Upper lobe of left lung (tissue), 6 donors: ENCODE measurements at places on chromosomes 3 and 15. TPM values are rescaled to one million over a fixed set of nuclear protein-coding genes. Genes with fewer than 3 reads are reported as not detected.

DNA sequence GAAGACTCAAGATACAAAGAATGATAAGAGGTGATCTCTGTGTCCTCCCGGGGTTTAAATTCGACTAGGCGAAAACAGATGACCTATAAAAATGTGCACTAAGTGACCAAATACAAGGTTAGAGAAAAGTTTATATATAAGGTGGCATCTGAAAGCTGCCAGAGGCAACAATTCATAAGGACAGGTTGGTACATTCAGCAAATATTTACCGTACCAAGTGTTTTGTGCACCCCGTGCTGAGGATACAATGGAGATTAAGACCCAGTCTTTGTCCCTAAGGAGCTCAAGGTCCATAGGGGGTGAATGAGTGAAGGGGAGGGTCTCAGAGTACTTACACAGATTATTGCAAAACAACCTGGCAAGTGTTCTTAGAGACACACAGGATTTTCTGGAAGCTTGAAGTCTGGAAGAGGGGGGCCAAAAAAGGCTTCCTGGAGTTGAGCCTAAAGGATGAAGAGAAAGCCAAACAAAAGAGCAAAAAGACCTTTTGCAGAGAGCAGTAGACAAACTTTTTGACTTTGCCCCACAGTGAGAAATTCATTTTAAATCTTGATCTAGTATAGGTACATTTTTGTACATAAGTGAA lies 71.4 kb upstream of the LRIG1 start:
- no peak overlapping the region for H3K4me3 ChIP-seq
- no peaks in the 10 kb centered on the region for H3K36me3 ChIP-seq
- no peak for DNase-seq
- H3K27me3 ChIP-seq = no peaks in the 10 kb centered on the region

DNA sequence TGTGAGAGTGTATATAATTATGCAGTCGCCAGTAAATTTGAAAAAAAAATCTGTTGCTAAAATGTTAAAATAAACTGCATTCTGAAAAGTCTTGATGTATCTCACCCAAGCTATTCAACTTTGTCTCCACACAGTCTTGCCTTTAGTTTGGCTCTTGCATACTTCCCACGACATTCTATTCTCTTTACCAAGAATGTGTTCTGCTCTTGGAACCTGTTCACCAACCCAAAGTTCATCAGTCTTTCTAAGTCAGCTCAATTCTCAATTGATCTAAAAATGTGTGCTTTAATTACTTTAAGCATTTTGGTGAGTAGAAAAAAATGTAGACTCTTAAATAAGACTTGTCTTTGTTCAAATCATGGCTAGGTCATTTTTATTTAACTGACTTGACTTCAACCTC lies 657.7 kb upstream of the TBL1XR1 start:
- no peaks in the 10 kb centered on the region for H3K4me1 ChIP-seq
- no peak overlapping the region for H3K27ac ChIP-seq
- H3K27me3 ChIP-seq = no peaks in the 10 kb centered on the region
- no peak overlapping the region for H3K4me3 ChIP-seq
- DNase-seq = no peak

- peaks cover 13% of the 10 kb centered on the region for H3K4me1 ChIP-seq
- no peaks in the 10 kb centered on the region for H3K27me3 ChIP-seq
- no peak overlapping the region for H3K27ac ChIP-seq
- DNase-seq = no peak
- H3K4me3 ChIP-seq = no peak overlapping the region
- H3K36me3 ChIP-seq = no peaks in the 10 kb centered on the region
Observed at GRCh38 chr15:99303907-99304306, 52.6 kb downstream of the LRRC28 start.

- no peak overlapping the region for H3K27ac ChIP-seq
- DNase-seq = no peak
- H3K4me1 ChIP-seq = no peaks in the 10 kb centered on the region
- no peaks in the 10 kb centered on the region for H3K36me3 ChIP-seq
- H3K27me3 ChIP-seq = no peaks in the 10 kb centered on the region
Observed at GRCh38 chr3:62805580-62806277, 69.5 kb downstream of the CADPS start.

GRCh38 chr15:45126535-45127158 lies 3.0 kb downstream of the DUOXA1 start:
- H3K4me3 ChIP-seq = no peak overlapping the region
- peaks cover 16% of the 10 kb centered on the region for H3K27me3 ChIP-seq
- H3K36me3 ChIP-seq = no peaks in the 10 kb centered on the region

GRCh38 chr15:51067510-51067909 lies 27.2 kb downstream of the TNFAIP8L3 start:
- no peak overlapping the region for H3K4me3 ChIP-seq
- H3K27ac ChIP-seq = no peak overlapping the region
- H3K36me3 ChIP-seq = no peaks in the 10 kb centered on the region
- no peaks in the 10 kb centered on the region for H3K4me1 ChIP-seq

GRCh38 chr15:52680761-52681160 lies 1.6 kb upstream of the ATOSA start:
- no peak overlapping the region for H3K27ac ChIP-seq
- DNase-seq = no peak
- H3K36me3 ChIP-seq = peaks cover 7% of the 10 kb centered on the region
- H3K4me1 ChIP-seq = peaks cover 18% of the 10 kb centered on the region
- H3K27me3 ChIP-seq = no peaks in the 10 kb centered on the region

The CCNL1 gene
- 214 TPM for total RNA-seq

The SPSB4 gene
- total RNA-seq = not detected

The NEK10 gene
- 85.3 TPM for total RNA-seq

The AKAP13 gene
- total RNA-seq = 717 TPM

The IL17RD gene
- 0.30 TPM for total RNA-seq

The EPHB3 gene
- 4.0 TPM for total RNA-seq
